ENCODE measurements at places on chromosomes 13 and 19. TPM values are rescaled to one million over a fixed set of nuclear protein-coding genes. Genes with fewer than 3 reads are reported as not detected.

The SAMD1 gene
- total RNA-seq, result 32.6 TPM

The FPR3 gene
- 0.13 TPM for total RNA-seq

The ASF1B gene
- 0.98 TPM for total RNA-seq

The POSTN gene
- total RNA-seq, result not detected

- H3K4me1 ChIP-seq, result no peaks in the 10 kb centered on the region
- no peak overlapping the region for H3K27ac ChIP-seq
- H3K36me3 ChIP-seq, result no peaks in the 10 kb centered on the region
- no peaks in the 10 kb centered on the region for H3K27me3 ChIP-seq
- H3K4me3 ChIP-seq, result no peak overlapping the region
Observed at GRCh38 chr13:49643035-49643646, 14.8 kb downstream of the ARL11 start.

DNA sequence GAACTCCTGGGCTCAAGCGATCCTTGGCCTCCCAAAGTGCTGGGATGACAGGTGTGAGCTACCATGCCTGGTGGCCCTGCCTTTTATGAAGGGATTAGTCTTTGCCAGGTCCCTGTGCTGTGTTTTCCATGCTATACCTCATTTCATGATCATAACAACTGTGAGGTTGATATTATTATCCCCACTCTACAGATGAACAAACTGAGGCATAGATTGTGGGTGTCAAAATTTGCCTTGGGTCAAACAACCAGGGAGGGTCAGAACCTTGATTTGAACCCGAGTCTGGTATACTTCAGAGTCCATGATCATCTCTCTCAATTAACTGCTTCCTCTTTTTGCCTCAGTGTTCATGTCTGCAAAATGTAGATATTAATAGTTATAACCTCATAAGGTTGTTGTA is 6.9 kb downstream of the PINLYP start:
- H3K27me3 ChIP-seq, result no peaks in the 10 kb centered on the region
- no peak overlapping the region for H3K4me3 ChIP-seq
- DNase-seq, result no peak
- H3K27ac ChIP-seq, result no peak overlapping the region
- H3K4me1 ChIP-seq, result no peaks in the 10 kb centered on the region

DNA sequence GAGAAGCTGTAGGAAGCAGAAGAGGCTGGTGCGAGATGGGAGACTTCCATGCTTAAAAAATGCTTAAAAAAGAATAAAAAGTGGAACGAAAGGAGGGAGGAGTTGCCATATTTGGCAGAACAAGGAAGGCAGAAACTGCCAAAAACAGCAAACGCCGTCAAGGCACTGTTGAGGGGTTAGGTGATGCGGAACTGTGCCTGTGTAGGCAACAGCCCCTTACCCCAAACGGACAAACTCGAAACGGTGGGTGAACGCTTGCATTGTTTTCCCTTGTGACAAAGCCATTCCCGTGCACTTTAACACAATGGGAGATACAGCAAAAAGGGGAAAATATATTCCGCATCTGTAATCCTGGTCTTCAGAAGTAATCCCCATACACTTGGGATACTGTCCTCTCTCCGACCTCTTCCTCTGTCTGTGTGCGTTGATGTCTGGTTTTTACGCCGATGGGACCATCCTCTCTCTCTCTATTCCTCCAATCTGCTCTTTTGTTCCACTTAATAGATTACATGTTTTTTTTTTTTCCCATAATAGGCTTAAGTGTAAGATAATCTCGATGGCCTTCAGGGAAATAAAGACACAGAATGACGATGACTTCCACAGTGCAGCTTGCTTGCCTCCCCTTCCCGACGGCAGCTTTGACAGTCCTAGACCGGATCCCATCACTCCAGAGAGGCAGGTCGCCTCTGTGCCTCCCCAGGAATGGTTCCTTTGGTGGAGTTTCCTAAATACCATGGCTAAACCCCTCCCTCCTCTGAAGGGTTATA is 132.7 kb upstream of the RNF113B start:
- H3K27ac ChIP-seq, result no peak overlapping the region
- H3K27me3 ChIP-seq, result no peaks in the 10 kb centered on the region
- H3K36me3 ChIP-seq, result no peaks in the 10 kb centered on the region
- no peaks in the 10 kb centered on the region for H3K4me1 ChIP-seq
- DNase-seq, result no peak

DNA sequence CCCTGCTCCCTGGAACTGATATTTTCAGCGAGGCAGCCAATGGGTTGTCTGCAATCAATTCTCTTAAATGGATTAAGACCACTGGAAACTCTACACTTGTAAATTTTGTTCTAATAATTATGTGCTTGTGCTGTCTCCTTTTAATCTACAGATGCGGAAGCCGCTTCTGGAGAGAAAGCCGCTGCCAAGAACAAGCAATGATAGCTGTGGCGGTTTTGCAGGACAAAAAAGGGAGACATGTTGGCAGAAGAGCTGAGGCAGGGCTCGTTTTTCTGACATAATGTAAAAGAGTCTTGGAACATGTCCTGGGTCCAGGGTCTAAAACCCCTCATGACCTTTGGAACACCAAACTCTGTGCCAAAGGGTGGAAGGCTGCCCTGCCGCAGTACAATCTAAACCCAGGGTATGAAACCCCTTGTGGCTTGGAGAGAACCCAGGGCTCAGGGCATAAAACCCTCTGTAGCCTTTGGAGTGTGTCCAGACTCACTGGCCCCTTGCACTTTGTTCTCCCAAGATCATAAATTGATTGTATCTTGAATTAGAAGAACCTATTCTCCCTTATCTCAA is 12.7 kb downstream of the ZNF417 start:
- no peak overlapping the region for H3K27ac ChIP-seq
- no peaks in the 10 kb centered on the region for H3K4me1 ChIP-seq
- H3K4me3 ChIP-seq, result no peak overlapping the region
- no peaks in the 10 kb centered on the region for H3K27me3 ChIP-seq
- H3K36me3 ChIP-seq, result no peaks in the 10 kb centered on the region
- no peak for DNase-seq
